ENCODE measurements at places on chromosomes 6 and 20. TPM values are rescaled to one million over a fixed set of nuclear protein-coding genes. Genes with fewer than 3 reads are reported as not detected.

- DNase-seq = no peak
Observed at GRCh38 chr20:46630306-46630705, 21.0 kb downstream of the SLC13A3 start.

DNA sequence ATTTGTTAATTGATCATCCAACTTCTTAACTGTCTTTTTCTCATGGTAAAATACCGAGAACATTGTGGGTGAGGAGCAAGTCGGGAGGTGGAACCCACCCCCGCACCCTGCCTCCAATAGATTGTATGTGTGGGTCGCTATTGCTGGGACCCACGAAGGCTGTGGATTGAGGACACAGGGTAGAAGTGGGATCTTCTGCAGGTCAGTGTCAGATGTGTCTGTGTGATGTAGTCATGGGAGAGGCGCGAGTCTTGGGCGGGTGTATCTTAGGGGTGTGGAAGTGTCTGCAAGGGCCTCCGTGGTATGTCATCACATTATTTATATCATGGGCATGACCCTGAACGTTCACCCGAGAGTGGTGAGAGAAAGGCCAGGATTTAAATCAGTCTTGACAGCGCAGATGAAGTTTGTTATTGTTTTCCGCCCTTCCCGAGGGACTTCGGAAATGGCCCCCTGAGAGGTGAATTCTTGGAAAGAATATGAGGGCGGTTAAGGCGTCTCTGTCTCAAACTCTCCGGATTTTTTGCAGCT lies 472 bp upstream of the PAQR8 start:
- peak; percentile 40 for DNase-seq

- DNase-seq = no peak
Observed at GRCh38 chr20:14009208-14009607, 13.9 kb downstream of the MACROD2 start.

GRCh38 chr6:82893889-82894652 lies 171.6 kb downstream of the UBE3D start:
- no peak for DNase-seq

DNA sequence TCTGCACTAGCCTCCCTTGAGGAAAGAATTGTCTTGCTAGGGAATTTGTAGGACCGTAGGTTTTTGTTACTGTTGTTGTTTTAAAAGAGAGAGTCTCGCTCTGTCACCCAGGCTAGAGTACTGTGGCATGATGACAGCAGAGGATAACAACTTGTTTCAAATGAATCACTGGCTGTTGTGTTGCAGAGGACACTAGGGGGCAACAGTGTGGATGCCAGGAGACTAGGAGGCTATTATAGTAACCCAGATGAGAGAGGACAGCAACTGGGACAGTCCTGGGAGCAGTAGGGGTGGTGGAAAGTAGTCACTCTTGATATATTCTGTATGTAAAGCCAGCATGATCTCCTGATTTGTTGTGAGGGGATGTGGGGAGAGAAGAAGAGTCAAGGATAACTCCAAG lies 41.8 kb upstream of the LAMA4 start:
- DNase-seq = no peak

DNA sequence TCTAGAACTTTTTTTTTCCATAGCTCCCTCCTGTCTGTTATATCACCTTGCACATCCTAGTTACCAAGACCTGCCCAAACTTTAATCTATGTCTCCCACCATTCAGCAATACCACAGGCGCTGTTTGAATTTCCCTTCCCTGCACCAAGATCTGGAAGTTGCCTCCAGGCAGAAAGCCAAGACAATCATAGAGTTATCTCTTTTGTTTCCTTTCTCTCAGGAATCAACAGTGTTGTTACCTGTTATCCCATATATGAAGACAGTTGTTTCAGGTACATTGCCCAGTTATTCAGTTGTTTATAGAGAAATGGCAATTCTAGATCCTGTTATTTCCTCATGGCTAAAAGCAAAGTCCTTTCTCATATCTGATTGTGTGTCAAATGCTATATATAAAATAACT lies 63.2 kb downstream of the PDSS2 start:
- no peak for DNase-seq

GNAS-AS1 gene
- 0.35 TPM for total RNA-seq

PPP1R3G gene
- total RNA-seq = 13.9 TPM

CAP2 gene
- total RNA-seq = 129 TPM

ABHD16A gene
- 29.0 TPM for total RNA-seq

Measured in left ventricle myocardium superior (tissue), 1 donor.